ENCODE measurements at places on chromosomes 5 and 9. TPM values are rescaled to one million over a fixed set of nuclear protein-coding genes. Genes with fewer than 3 reads are reported as not detected.

The NIM1K gene
- 0.33 TPM for total RNA-seq

The TLX3 gene
- total RNA-seq: not detected

The CDX1 gene
- total RNA-seq: not detected

The OR1L6 gene
- not detected for total RNA-seq

The TMC1 gene
- total RNA-seq: 0.79 TPM

The FGFR4 gene
- total RNA-seq: 6.4 TPM

The SNCB gene
- not detected for total RNA-seq

The ANXA2R gene
- total RNA-seq: 5.0 TPM

The IL9 gene
- not detected for total RNA-seq

The PCDHGB3 gene
- total RNA-seq: 3.1 TPM

The ASS1 gene
- total RNA-seq: 5.5 TPM

The NMUR2 gene
- 0.11 TPM for total RNA-seq

The PPIC gene
- total RNA-seq: 44.5 TPM

The FST gene
- 26.6 TPM for total RNA-seq

The SLC25A2 gene
- total RNA-seq: 0.39 TPM

The DOCK2 gene
- total RNA-seq: 1.2 TPM

The HAVCR2 gene
- total RNA-seq: 0.22 TPM

The SPEF2 gene
- 8.2 TPM for total RNA-seq

The EIF4E1B gene
- total RNA-seq: not detected

The ROR2 gene
- total RNA-seq: 21.6 TPM

The FOXD4L5 gene
- not detected for total RNA-seq

The DNAI1 gene
- total RNA-seq: not detected

The WDR31 gene
- 1.7 TPM for total RNA-seq

The GABRA1 gene
- total RNA-seq: not detected

The C9 gene
- total RNA-seq: not detected

The NUTM2G gene
- not detected for total RNA-seq

The WDR38 gene
- total RNA-seq: not detected

The BTNL3 gene
- not detected for total RNA-seq

The GHR gene
- 3.8 TPM for total RNA-seq

The FAM163B gene
- total RNA-seq: not detected

The AHRR gene
- 3.5 TPM for total RNA-seq

The ASTN2 gene
- total RNA-seq: 5.1 TPM

The CNTFR gene
- not detected for total RNA-seq

The PTGR1 gene
- total RNA-seq: 47.9 TPM

The SEPTIN8 gene
- 97.4 TPM for total RNA-seq

The CD72 gene
- total RNA-seq: 3.5 TPM

The NTNG2 gene
- under 0.01 TPM for total RNA-seq

The SPINK7 gene
- total RNA-seq: not detected

The CAMK2A gene
- total RNA-seq: 0.79 TPM

The TICAM2 gene
- 3.3 TPM for total RNA-seq

The PCDHGA9 gene
- total RNA-seq: 5.7 TPM

The WASHC1 gene
- 7.1 TPM for total RNA-seq

The PCDHGB7 gene
- 7.5 TPM for total RNA-seq

The TERT gene
- total RNA-seq: not detected

The TMEM232 gene
- 4.3 TPM for total RNA-seq

The IL7R gene
- total RNA-seq: 0.39 TPM

The PCDHGA3 gene
- total RNA-seq: 0.33 TPM

The CAPSL gene
- total RNA-seq: not detected

The GCNT4 gene
- 7.5 TPM for total RNA-seq

The SPOCK1 gene
- total RNA-seq: 1.6 TPM

The CER1 gene
- total RNA-seq: not detected

The FBXO10 gene
- total RNA-seq: 8.6 TPM

The PCDHGA8 gene
- 1.2 TPM for total RNA-seq

The SEMA5A gene
- total RNA-seq: 351 TPM
